HT1080 (cell line): ENCODE measurements at places on chromosomes 12 and 14. TPM values are rescaled to one million over a fixed set of nuclear protein-coding genes. Genes with fewer than 3 reads are reported as not detected.

- DNase-seq = no peak
Measured at GRCh38 chr12:116910280-116910644, 488 bp upstream of the FBXW8 start.

DNA sequence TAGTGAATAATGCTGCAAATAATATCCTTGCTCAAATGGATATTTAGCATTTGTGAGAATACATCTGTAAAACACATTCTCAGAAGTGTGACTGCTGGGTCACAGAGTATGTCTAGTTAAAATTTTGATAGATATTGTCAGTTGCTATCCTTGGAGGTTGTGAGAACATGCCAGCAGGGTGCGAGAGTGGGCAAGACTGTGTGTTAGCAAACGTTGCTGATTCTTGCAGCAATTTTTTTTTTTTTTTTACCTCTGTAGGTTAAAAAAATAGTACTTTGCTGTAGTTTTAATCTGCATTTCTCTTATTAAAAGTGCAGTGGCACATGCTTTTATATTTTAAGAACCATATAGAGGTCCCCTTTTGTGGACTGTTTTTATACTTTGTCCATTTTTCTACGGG lies 4.5 kb upstream of the NYNRIN start:
- DNase-seq = no peak

- no peak for DNase-seq
Measured at GRCh38 chr12:43586646-43587245, 34.7 kb upstream of the ADAMTS20 start.

DNA sequence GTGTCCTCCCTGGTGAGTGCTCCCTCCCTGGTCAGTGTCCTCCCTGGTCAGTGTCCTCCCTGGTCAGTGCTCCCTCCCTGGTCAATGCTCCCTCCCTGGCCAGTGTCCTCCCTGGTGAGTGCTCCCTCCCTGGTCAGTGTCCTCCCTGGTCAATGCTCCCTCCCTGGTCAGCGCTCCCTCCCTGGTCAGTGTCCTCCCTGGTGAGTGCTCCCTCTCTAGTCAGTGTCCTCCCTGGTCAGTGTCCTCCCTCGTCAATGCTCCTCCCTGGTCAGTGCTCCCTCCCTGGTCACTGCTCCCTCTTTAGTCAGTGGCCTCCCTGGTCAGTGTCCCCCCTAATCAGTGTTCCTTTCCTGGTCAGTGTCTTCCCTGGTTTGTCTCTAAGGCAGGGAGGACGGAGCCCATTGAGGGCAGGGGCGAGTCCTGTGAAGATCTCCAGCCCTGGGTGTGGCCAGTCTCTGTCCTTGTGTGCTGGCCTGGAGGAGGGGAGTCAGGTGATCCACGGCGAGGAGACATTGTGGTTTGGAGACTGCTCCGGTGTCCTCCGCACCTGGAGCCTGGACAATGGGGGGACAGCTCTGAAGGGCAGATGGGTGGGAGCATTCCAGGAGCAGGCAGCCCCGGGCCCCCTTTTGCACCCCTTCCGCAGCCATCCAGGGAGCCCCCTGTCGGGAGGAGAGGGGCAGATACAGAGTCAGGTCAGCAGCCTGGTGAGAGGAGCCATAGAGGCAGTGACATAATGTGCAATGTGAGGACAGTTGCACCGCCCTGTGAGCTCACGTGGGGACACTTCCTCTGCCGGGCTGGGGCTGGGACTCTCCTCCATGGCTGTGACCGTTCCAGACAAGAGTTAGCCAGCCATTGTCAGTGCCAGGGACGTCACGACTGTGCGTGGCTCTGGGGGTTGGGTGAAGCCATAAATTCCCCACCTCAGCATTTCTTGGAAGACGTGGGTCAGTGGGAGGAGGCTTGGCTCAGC lies 93.4 kb downstream of the ADGRD1 start:
- no peak for DNase-seq

DNA sequence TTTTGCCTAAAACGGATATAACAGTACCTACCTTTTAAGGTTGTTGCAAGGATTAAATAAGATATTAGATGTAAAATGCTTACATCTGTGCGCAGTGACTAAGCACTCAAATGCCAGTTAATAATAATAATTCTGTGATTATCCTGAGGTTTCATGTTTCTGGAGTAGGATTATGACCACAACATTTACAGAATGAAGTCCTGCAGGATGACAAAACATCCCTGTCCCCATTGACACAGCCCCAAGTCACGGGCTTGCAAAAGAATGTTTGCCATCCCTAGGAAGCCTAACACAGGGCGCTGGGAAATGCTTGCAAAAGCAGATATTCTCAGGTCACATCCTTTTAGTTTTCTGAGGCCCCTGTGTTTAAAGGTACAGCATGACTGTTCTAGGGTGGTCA lies 20.1 kb downstream of the SUSD6 start:
- no peak for DNase-seq

DNA sequence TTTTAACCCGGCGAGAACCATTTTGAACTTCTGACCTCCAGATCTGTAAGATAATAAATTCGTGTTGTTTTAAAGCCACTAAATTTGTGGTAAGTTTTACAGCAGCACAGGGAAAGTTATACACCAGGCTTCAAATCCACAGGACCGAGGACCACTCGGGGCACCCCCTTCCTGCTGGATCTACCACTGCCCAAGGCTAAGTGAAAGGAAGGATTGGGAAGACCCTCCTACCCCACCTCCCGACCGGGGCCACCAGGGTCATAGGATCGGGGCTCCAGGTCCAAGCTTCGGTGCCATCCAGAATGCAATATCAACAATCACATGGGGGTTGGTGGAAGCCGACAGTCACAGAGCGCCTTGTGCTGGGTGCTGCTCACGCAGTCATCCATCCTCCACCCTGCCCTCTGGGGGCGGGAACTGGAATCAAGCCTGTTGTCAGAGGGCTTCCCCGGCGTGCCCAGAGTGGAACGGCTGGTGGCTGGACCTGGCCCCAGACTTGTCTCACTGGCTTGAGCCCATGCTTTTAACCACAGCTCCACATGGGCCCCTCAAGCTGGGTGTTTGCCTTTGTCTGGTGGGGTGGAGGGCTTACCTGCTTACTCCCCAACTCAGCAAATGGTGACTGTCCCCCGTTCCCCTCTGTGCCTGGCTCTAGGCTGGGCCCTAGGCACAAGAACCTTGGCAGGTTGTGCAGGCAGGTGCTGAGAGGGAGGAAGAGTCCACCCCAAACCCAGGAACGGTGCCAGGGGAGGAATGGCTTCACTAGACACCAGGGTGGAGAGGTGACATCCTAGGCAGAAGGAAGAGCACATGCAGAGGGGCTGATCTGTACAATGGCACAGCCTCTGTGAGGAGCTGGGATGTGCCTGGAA lies 180.3 kb upstream of the RTL1 start:
- peak; percentile 13 for DNase-seq

GRCh38 chr12:122937622-122938091 lies 28.6 kb downstream of the ABCB9 start:
- no peak for DNase-seq

DNA sequence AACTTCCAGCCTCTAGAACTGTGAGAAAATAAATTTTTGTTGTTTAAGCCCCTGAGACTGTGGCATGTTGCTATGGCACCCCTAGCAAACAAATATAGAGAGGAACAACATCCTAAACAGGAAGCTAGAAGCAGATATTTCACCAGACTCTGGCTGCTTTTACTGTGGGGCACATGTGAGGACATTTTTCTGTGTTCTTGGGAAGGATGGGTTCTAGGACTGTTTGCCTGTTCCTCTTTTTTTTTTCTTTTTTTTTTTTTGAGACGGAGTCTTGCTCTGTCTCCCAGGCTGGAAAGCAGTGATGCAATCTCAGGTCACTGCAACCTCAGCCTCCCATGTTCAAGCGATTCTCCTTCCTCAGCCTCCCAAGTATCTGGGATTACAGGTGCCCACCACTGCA lies 4.2 kb upstream of the HRK start:
- no peak for DNase-seq

- DNase-seq = no peak
Measured at GRCh38 chr12:102992297-102992696, 34.8 kb downstream of the ASCL1 start.

DNA sequence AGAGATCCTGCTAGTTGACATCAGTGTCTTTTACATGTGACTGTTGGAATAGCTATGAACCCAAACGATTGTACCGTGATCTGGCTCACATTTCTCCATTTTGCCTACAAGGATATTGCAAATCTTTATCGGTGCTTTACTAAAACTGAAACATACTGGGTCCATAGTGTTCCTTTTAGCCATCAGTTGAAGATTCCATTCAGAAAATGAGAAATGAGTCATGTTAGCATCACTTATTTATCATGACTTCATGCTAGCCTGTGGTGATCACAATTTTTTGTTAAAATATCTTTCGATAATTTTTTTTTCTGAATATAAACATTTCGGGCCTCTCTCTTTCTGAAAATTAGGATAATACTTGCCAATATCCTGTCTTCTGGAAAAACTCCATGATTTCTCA lies 210.3 kb downstream of the EGLN3 start:
- DNase-seq = no peak

The ARG2 gene
- 20.6 and 22.8 TPM in 2 replicates for total RNA-seq

The KRT84 gene
- total RNA-seq = not detected in 2 replicates

The KICS2 gene
- 7.1 and 10.7 TPM in 2 replicates for total RNA-seq

The NKX2-1 gene
- total RNA-seq = not detected in 2 replicates
